GM13976 (cell line): ENCODE measurements at places on chromosomes 16 and 17.

DNA sequence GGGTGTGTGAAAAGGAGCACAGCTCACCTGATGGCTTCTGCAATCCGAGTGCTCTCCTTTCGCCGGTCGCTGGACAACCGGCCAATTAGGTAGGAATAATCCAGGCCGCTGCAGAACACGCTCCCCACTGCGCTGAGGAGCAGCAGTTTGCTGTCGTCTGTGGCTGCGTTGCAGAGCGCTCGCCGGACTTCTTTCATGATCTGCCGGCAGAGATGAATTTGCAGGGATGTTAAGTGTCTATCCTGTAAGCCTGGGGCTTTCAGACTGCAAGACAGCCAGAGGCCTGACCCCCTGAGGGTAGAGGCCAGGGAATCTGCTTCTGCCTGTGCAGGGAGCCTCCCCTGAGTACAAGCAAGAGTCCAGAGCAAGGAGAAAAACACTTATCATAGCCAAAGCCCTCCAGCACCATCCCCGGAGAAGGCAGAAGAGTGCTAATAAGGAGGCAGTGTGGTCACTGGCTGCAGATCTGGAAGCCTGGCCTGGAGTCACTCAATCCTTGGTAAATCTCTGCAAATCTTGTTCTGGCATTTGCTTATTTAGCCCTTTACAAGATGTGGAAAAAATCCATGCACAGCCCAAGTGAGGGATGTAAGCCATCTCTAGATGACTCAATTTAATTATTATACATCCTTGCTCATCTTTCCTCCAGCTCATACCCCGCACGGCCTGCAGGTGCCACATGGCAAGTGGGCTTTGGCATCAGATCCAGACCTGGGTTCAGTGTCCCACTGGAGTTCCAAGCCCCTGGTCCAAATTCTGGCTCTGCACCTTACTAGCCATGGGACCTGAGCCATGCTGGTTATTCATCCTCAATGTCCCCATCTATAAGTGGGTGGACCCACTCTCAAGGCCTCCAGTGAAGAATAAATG is 80.2 kb downstream of the DYNLRB2 start:
- peak; percentile 1 for DNase-seq

- DNase-seq, result no peak
These were observed 23.0 kb upstream of the ABCC3 start for GRCh38 chr17:50611634-50612033.

DNA sequence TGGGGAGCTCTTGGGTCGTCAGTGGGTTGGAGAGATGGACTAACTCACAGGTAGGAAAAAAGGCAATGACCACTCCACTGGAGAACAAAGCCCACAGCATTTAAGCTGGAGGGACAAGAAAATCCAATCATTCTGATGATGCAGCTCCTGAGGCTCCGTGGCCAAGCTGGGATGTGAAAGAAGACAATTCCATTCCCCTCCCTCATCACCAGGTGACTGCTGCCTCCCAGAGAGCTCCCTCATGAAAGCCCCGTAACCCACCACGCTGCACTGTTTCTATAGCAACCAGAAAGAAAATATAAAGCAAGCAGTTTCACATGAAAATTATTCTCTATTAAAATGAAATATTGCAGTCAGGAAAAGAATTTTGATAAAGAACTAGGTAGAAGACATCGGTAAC is 15.2 kb downstream of the ANKRD11 start:
- no peak for DNase-seq

DNA sequence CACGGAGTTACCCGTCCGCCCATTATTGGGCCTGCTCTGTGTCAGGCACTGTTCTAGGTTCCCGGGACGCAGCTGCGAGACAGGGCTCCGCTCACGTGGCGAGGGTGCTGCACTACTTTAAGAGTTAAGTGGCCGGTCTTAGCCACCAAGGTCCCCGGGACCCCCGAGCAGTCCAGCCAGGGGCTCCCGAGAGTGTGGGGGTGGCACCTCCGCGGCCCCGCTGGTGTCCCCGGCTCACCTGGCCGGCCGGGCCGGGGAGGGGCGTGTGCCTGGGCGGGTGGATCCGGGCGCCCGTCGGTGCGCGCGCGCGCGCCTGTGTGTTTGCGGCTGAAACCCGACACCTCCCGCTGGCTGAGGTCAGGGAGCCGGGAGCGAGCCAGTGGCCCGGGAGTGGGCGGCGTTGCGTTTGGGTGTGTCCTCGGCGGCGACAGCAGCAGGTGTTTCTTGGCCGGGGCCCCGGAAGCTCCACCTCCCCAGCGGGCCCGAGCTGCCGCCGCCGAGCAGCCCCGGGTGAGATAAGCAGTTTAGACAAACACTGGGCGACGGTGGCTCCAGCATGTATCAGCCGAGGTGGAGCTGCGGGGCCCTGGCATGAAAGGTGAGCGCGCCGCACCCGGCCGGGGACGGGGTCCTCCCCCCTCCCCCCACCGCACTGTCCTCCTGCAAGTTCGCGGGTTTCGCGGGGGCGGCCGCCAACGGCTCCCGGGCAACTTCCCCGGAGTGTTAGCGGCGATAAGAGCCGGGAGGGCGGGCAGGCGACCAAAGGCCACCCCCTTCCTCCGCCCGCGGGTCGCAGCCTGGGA is at the start of gene GSE1:
TSS of gene GSE1 (plus strand) at position 522 of the 803 bp plus-strand sequence. CDS start at position 592, 70 bp downstream.
- peak; percentile 95 for DNase-seq

DNA sequence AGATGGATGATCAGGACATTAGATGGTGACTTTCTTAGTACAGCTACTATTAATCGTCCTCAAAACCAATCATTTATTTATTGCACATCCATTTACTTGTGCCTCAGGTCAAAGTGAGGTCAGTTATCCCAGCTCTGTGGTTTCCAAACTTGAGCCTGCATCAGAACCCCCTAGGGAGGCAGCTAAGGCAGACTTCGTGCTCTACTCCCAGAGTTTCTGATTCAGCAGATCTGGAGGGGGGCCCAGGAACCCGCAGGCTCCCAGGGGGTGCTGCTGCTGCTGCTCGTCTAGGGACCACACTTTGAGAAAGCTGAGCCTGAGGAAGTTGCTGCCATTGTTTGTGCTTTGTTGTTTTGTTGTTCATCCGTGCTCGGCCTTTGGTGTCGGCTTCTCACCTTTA is 44.0 kb upstream of the CLEC18B start:
- DNase-seq, result no peak

GRCh38 chr16:22814711-22815105 is 746 bp downstream of the HS3ST2 start:
- no peak for DNase-seq

GRCh38 chr17:57676543-57676942 is 68.6 kb downstream of the CCDC182 start:
- DNase-seq, result peak; percentile 10

- no peak for DNase-seq
These were observed 106.3 kb upstream of the HSBP1 start for GRCh38 chr16:83701494-83701893.

DNA sequence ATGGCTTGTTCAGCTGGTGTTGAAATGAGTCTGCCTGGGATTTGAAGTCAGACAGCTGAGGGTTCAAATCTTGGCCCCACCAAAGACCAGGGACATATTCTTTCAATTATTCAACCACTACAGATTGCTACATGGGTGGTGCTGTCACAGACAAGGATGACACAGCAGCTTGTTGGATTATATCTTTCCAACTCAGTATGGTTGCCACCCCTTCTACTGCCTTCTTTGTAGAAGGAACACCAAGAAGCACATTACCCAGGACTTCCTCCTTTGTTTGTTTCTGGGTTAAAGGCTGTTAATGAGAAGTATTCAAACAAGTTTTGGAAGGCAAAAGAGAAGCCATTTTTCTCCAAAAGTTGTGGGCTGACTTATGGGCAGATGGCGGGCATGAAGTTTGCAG is 78.6 kb downstream of the COPRS start:
- no peak for DNase-seq
